ENCODE measurements at places on chromosomes 4 and X. TPM values are rescaled to one million over a fixed set of nuclear protein-coding genes. Genes with fewer than 3 reads are reported as not detected.
A peak's percentile ranks its signal among the peaks of the same experiment; 100 is the strongest.

The NOX1 gene
- 27.8 TPM for total RNA-seq

The AFF2 gene
- 0.63 TPM for total RNA-seq

The TRIM60 gene
- total RNA-seq, result not detected

The NLGN3 gene
- total RNA-seq, result 0.46 TPM

The GAGE12J gene
- total RNA-seq, result not detected

- no peak for DNase-seq
Observed at GRCh38 chrX:134794692-134795091, 136.4 kb upstream of the PLAC1 start.

DNA sequence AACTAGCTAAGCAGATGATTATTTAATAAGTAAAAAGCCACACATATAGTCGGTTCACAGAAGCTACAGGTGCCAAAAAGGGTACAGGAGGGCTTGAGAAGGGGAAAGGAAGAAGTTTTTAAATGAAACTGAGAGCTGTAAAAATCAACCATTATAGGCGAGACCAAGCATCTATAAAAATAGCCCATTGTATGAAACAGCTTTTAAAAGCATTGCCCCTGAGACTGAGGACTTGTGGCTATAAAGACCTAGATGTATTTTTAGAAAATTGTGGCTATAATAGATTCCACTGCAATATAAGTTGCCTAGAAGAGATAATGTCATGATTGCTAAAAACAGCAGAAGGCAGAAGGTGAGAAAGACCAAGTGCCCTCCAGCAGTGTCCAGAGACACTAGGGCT lies 15.0 kb upstream of the TTC29 start:
- no peak for DNase-seq

DNA sequence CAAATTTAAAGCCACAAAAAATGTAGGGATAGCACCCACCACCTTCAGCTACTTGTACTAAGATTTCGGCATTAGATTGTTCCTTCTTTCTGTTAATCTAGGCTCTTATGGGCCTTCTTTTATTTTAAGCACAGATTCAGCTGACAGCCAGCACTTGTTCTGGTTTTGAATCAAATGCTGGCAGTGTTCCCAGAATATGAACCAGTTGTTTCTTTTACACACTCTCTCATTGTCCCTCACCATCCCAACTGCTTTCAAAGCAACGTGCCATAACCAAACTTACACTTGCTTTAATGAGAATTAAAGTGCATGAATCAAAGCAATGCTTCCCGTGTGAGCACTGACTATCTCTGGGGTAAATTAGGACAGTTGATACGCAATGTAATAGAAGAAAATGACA lies 744.5 kb upstream of the FAM241A start:
- peak; percentile 24 for DNase-seq

GRCh38 chr4:186726426-186727168 lies 2.9 kb upstream of the FAT1 start:
- DNase-seq, result peak; percentile 94

GRCh38 chrX:47798861-47799260 lies 37.8 kb upstream of the ZNF81 start:
- no peak for DNase-seq

DNA sequence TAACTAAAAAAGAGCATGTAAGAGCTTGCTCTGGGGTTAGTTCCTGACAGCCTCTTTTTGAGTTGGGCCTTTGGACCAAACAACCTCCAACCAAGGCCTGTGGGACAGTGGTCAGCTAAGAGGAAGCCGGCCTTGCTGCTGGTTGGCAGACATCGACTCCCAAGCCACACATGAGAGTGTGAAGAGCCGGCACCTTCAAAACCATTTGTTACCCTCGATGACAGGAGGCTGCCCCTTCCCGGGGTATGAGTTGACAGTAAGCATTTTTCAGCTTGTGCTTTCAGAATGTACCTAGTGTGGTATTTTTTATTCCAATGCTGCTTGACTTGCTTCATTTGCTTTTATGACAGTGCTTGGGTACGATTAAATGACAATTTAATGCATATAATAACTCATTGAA lies 168.6 kb upstream of the IGFBP7 start:
- DNase-seq, result no peak

DNA sequence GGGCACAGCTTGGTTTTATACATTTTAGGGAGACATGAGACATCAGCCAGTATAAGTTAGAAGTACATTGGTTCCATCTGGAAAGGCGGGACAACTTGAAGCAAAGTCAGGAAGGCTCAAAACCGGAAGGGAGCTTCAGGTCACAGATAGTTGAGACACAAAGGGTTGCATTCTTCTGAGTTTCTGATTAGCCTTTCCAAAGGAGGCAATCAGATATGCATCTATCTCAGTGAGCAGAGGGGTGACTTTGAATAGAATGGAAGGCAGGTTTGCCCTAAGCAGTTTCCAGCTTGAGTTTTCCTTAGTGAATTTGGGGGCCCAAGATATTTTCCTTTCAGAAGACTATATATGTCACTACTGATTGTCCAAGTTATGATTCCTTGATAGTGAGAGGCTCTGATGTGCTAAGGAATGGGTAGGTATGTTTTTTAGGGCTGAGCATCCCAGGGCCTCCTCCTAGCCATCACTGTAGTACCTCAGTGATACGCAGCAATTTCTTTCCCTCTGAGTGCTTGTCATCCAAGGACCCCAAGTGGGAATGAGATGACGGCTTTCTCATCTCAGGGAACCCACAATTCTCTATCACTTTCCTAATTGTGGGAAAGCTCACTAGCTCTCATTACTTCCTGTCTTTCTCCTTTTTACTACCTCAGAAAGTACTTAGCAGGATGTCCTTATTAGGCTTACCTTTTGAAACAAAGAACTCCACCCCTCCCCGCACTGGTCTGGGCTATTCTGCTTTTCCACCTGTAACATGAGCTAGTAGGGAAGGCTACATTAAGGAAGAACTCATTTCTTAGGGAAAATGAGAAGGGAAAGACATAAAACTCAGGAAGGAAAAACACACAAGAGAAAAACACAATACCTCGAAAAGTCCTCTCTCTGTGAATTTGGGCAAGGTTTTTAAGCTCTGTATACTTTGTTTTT lies 632.7 kb downstream of the RAPGEF2 start:
- DNase-seq, result no peak

DNA sequence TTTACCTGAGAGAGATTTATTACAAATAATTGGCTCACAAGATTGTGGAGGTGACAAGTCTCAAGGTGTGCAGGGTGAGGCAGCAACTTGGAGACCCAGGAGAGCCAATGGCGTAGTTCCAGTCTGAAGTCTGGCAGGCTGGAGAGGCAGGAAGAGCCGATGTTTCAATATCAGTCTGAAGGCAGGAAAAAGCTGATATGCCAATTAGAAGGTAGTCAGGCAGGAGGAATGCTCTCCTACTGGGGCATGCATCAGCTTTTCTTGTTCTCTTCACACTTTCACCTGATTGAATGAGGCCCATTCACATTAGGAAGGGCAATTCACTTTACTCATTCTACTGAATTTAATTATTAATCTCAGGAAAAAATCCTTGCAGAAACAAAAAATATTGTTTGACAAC lies 1351.7 kb upstream of the ADGRL3 start:
- DNase-seq, result no peak

DNA sequence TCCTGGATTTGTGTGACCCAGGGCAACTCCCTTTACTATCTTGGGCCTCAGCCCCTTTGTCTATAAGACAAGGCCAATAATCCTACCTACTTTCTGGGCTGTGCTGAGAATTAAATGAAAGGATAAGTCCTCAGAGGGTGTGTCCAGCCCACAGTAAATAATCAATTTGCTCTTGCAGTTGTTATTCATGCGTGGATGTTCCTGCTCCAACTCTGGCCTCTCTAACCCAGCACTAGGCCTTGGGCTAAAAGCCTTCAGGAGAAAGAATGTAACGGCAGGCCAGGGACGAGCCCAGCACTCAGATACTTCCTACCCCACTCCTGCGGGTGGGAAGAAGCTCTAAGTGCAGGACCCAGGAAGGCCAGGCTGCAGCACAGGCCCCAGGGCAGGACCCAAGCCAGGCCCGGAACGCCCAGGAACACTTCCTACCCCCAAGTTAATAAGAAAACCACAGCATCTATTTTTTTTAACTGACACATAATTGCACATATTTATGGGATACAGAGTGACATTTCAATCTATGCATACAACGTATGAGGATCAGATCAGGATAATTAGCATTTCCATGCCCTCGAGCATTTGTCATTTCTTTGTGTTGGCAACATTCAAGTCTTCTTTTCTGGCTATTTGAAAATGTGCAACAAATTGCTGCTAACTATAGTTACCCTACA lies 179.6 kb upstream of the RBPJ start:
- DNase-seq, result peak; percentile 17

- no peak for DNase-seq
Observed at GRCh38 chrX:475926-476723, 89.4 kb upstream of the PPP2R3B start.

DNA sequence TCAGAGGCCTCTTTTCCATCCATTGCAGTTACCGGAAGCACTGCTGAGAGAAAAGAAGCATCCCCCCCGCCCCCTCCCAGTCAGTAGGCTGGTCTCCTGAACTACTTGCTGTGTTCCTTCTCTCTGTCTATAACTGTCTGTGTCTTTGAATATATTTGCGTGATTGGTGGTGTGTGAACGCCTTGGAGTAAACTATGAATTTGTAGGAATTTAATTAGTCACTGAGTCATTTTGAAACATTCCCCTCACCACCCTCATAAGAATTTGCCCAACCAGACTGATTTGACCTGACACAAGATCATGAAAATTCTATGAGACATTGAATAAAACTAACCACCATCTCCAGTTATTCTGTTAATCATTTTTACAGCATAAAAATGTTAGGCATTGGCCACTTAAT lies 6.7 kb upstream of the NXF3 start:
- DNase-seq, result no peak

DNA sequence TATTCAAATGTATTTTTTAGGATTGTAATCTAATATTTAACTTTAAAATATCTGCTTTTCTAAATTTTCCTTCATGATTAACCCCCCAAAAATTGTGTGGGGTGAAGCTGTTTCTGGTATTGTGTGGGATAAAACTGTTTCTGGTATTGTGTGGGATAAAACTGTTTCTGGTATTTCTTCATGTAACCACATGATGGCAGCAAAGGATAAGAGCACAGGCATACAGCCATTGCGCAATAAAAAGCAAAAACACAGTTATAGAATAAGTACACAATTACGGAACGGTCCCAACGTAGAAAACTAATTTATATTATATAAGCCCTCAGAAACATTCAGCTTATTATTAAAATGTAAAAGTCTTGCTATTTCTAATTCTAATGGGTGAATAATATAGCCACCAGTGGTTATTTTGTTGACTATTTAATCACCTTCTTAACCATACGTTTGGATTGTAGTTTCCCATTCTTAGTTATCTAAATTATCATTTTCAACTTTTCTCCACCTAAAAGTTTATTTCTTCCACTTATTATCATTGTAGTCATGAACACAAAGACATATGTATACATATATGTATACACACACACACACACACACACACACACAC lies 333.9 kb upstream of the FSTL5 start:
- DNase-seq, result no peak

DNA sequence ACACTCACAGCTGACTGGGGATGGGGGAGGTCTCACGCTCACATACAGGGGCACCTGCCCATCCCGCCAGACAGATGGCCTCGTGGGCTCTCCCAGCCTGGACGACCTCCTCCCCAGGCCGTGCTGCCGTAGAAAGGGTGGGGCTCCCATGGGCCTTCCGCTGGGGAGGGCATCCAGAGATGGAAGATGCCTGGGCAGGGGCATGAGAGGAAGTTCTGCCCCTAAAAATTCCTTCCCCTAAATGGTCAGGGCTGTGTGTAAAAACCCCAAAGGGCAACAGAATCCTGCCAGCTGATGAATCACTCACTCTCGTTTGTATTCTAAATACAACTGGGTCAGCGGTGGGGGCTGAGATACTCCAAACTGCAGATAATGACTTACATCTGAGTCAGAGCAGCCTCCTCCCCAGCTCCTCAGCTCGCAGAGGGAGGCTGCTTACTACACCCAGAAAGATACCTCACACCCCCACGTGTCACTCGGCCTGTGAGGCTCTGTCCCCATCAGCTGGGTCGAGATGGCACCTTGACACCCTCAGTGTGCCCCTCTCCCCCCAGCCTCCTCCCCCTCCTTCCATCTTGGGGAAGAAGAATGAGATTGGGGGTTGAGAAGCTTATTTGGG lies 10.1 kb downstream of the WDR1 start:
- DNase-seq, result peak; percentile 64

GRCh38 chrX:7132335-7133049 lies 15.0 kb upstream of the STS start:
- DNase-seq, result peak; percentile 72

GRCh38 chrX:9324676-9325075 lies 140.2 kb upstream of the TBL1X start:
- DNase-seq, result no peak

DNA sequence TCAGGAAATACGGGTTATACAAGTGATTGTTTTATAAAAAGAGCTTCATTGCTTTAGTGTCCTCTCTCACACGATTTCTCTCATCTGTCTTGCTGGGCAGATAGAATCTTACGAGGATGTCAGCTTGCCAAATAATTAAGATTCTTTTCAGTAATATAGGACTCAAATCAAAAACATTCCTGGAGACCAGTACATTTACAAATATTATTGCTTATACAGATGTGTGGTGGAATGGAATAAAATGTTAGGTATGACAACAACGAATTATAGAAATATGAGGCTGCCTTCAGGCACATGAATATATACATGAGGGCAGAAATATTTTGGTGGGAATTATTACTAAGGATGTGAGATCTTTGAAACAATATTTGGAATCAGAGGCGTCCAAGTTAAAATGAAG lies 88.9 kb downstream of the GC start:
- no peak for DNase-seq

DNA sequence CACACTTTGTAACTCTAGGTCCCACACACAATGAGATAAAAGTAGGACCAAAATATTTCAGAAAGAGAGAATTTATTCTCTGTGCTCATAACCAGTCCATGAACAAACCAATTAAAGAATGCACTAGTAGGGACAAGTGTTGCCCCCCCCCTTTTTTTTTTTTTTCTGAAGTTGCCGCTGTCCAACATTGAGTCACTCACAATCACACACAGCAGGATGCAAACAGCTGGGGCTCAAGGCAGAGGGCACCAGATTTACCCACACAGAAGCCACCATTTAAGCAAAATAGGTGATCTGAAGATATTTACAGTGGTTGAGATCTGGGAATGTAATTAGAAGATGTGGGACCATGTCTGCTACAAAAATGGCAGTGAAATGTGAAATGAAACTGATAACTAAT lies 850.9 kb upstream of the SLIT2 start:
- no peak for DNase-seq
